ENCODE measurements at places on chromosomes 6 and 20.

DNA sequence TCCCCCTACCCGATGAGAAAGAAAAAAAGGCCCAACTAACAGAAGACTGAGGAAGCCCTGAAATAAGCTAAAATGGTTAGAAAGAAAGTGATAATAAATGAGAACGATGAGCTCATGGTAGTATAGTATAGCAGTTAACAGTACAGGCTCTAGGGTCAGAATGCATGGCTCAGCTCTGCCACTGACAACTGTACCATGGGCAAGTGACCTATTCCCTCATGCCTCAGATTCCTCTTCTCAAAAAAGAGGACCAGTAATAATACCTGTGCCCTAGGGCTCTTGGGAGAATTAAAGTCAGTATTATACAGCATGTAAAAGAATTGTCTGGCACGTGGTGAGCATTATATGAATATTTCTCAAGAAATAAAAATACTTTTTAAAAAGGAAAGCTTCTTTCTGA is 19.8 kb downstream of the TRERF1 start:
- no peak for DNase-seq

- no peak for DNase-seq
These were observed 669.4 kb downstream of the DHX35 start for GRCh38 chr20:39631557-39631956.

DNA sequence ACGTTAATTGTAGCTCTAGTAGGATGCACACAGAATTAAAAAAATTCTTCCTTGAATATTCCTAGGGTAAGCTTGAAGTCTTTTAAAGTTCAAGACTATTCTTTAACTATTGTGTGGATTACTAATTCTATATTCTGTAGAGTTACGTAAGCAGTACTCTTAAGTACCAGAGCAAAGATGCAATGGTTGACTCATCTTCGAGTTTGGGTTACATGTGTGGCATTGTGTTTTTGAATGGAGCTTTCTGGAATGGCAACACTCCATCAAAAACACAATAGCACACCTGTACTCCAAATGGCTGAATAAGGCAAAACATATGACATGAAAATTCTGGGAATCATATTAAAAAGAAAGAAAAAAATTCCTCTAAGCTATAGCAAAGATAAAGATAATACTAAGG is 33.5 kb upstream of the CEP162 start:
- DNase-seq: no peak

DNA sequence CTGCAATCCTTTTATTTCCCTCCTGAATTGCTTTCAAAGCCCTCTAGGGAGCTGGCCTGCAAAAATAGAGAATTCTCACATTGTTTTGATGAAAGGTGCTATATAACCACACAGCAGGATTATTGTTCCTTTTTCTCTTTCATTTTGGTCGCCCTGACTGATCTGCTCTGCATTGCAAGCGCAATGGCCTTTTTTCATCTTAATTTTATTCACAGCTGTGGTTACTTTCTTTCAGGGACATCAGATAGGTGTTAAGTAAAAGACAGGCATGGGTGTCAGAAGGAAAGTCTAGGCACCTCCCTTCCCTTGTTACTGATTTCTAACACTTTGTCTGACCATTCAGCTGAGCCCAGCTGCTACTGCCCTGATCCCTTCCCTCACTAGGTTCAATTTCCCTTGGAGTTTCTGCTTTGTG is 850.5 kb upstream of the MAP3K7 start:
- DNase-seq: no peak

GRCh38 chr6:5677219-5678000 is 329.3 kb downstream of the NRN1 start:
- DNase-seq: no peak

DNA sequence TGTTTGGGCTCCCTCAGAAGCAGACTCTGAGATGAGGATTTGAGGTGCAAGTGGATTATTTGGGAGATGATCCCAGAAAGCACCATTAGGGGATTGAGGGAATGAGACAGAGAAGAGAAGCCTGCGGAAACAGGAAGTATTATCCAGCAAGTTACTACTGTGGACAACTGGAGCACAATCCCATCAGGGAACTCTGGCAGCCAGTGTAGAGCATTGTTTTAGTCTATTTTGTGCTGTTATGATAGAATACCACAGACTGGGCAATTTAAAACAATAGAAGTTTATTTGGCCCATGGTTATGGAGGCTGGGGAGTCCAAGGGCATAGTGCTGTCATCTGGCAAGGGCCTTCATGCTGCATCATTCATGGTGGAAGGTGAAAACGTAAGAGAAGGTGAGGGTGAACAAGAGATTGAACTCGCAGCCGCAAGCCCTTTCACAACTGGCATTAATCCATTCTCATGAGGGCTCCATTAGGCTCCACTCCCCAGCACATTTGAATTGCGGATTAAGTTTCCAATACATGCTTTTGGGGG is 43.5 kb upstream of the SLC9A8 start:
- no peak for DNase-seq

DNA sequence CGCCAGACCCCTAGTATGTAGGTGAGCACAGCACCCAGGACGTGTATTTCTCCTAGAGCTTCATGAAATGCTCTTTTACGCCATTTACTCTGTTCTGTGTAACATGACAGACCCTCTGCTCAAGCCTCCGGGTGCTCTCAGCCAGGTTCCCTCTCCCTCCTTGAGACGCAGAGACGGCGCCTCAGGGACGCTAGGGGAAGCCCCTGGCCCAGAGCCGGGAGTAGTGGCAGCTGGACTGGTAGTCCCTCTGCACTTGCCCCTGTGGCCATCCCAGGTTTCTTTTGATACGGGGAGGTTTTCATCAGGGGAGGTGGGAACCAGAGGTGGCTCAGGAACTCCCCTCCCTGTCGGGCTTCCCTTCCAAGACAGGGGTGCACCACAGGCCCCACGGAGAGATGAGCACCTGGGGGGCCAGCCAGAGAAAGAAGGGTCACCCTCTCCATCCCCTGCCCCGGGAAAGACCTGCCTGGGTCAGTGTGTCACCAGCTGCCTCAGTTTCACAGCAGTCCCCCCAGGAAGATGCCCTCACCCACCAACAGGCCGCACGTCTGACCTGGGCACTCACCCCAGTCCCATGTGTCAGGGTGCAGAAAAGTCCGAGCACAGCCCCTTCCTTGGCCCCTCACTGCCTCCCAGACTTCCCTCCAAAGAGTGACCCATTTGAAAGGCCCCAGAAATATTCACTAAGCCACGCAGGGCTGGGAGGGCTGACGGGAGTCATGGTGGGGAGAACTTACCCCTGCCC is 58.1 kb upstream of the AFDN start:
- no peak for DNase-seq

DNA sequence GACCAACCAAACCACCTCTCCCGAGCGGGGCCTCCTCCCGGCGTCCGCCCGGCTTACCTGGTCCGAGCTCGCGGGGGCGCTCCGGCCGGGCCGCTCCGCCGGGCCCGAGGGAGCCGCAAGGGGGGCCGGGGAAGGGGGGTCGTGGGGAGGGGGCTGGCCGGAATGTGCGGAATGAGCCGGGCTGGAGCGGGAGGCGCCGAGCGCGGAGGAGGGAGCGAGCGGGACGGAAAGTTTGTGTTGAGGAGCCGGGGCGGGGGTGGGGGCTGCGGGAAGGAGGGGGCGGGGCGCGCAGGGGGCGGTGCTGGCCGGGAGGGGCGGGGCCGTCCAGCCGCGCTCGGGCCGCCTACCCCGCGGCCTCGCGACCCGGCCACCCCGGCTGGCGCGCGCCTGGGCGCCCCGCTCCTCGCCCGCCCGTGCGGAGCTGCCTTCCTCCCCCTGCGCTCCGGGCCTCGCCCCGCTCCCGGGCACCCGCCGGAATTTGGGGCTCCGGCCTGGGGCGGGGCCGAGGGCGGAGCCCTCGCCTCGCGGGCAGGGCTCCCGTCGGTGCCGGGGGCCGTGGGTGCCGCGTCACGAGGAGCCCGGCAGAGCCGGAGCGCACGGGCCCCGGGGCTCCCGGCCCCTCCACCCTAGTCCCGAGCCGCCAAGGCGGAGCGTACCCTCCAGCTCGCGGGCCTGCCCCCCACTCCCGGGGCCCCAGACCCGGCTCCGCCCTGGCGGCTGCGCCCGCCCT is at the start of gene TEAD3:
Gene TEAD3, minus strand, starts transcription at position 239 of the 730 bp plus-strand sequence.
- DNase-seq: no peak

DNA sequence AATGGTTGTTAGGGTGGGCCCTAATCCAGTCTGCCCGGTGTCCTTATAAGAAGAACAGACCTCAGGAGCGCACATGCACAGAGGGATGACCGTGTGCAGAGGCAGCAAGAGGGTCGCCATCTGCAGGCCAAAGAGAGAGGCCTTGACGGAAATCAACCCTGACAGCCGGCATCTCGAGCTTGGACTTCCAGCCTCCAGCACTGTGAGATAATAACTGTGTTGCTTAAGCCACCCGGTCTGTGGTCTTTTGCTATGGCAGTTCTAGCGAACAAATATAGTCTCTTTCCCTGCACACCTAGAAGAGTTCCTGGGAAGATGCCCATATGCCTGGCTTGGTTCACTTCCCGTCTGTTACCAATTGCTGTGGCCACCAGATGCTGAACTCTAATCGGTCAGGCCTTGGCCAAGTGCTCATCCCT is 35.3 kb upstream of the PTGIS start:
- no peak for DNase-seq

DNA sequence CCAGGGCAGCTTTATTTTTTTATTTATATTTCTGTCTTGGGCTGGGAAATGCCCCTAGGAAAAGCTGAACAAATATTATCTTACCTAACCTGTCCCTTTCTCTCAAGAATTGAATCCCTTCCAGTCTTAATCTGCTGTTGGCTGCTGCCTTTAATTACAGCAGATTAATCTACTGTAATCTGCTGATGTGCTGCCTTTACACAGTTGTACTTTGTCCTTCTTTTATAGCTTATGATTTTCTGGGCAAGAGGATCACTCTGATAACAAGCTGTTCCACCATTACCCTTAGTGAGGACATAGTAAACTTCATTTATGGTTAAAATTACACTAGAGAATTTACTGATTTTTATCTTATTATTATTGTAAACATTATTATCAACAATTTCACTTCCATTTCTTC is 234.5 kb upstream of the MAN1A1 start:
- no peak for DNase-seq

GRCh38 chr6:159762681-159763293 is 942 bp downstream of the ACAT2 start:
- DNase-seq: no peak

DNA sequence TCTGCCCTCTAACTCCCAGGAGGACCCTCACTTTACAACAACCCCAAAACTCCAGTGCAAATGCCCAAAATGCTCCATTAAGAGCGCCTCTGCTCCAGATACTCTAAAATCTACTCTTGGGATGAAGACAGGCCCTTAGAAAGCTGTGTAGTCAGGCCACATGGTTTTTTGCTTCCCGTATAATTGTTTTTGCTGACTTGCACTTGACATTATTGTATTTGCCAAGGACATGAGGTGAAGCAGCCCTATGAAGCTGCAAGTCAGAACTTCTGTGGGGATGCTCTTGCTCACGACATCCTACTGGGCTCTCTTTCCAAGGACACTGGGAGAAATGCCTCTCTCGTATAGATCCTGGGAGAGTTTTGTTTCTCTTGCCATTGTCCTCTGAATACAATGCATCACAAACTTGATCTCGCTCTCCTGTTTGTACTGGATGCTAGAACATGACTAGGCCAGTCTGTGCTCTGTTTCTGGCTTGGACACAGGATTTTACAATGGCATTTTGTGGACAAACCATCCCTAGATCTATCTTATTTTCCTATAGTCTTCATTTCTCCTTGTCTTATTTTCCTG is 177.2 kb upstream of the DTNBP1 start:
- no peak for DNase-seq

DNA sequence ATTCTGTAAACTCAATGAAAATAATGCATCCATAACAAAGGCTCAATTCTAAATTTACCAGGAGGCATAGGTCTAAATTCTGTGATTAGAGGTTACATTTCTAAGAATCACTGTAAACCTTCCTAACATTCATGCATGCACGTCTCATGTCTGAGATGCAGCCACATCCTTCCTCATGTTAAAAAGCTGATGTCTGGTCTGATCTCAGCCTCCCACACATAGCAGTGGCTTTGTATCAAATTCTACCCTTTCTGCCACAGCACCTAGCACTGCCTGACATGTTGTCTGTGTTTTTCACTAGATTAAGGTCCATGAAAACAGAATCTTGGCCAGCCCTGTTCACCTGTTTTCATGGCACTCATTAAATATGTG is 171.1 kb downstream of the WDR27 start:
- no peak for DNase-seq
